GM23248 (cell line): ENCODE measurements at places on chromosomes 16 and 17.
A peak's percentile ranks its signal among the peaks of the same experiment; 100 is the strongest.

DNA sequence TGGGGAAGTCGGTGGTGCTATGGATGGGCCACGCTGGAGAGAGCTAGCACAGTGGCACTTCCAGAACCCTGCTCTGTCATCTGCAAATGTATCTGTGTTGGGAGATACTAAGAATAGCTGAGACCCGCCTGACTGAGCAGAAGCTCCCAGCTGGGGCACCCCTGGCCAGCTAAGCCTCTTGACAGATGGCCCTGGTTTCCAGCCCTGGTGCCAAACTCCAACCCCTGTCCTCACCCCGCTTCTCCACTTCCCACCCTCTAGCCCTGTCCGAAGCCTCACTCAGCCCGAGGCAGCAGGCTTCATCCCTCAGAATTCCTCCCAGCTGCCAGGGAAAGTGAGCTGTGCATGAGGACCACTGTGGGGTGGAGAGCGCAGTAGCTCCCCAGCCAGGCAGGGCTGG lies 124.4 kb downstream of the CCDC144A start:
- H3K4me3 ChIP-seq = no peak overlapping the region
- H3K27ac ChIP-seq = no peak overlapping the region
- H3K27me3 ChIP-seq = no peaks in the 10 kb centered on the region
- no peaks in the 10 kb centered on the region for H3K36me3 ChIP-seq

- peaks cover 19% of the 10 kb centered on the region; the same call in 1 of the 2 replicates for H3K36me3 ChIP-seq
- H3K4me1 ChIP-seq = peaks cover 17% of the 10 kb centered on the region
- no peak for DNase-seq
- H3K27ac ChIP-seq = no peak overlapping the region
- H3K4me3 ChIP-seq = no peak overlapping the region
Measured at GRCh38 chr16:56513091-56513490, 6.7 kb downstream of the BBS2 start.

DNA sequence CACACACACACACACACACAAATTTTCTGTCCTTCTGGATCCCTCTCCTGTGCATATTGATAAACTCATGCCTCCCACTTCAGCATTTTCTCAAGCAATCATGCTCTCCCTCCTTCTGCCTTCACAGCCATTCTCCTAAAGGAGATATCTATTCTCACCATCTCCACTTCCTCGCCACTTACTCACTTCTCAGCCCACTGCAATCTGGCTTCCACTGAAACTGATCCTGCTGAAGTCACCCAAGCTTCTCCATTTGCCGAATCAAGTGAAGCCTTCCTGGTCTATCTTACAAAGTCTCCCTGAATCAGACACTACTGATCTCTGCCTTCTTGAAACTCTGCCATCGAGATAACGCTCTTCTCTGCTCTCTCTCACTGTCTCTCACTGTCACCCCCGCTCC lies 54.0 kb upstream of the GNAO1 start:
- H3K4me1 ChIP-seq = no peaks in the 10 kb centered on the region
- H3K4me3 ChIP-seq = no peak overlapping the region
- no peak for DNase-seq
- H3K27ac ChIP-seq = no peak overlapping the region

DNA sequence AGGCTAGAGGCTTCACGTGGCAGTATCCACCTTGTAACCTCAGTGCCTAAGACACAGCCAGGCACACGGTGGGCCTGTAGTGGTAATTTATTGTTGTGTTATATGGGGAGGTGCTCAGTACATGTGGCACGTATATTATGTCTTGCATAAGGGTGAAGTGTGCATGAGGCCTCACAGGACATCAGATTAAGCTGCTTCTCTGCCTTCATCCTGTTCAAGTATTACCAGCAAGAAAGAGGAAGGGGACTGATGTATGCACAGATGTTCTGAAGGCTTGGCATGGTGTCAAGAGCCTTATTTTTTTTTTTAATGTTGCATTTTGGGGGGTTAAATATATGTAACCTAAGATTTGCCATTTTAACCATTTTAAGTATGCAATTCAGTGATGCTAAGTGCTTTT lies 71.6 kb downstream of the ABCC1 start:
- H3K27me3 ChIP-seq = no peaks in the 10 kb centered on the region
- H3K4me3 ChIP-seq = no peak overlapping the region
- peaks cover 6% of the 10 kb centered on the region; the same call in 1 of the 2 replicates for H3K36me3 ChIP-seq

DNA sequence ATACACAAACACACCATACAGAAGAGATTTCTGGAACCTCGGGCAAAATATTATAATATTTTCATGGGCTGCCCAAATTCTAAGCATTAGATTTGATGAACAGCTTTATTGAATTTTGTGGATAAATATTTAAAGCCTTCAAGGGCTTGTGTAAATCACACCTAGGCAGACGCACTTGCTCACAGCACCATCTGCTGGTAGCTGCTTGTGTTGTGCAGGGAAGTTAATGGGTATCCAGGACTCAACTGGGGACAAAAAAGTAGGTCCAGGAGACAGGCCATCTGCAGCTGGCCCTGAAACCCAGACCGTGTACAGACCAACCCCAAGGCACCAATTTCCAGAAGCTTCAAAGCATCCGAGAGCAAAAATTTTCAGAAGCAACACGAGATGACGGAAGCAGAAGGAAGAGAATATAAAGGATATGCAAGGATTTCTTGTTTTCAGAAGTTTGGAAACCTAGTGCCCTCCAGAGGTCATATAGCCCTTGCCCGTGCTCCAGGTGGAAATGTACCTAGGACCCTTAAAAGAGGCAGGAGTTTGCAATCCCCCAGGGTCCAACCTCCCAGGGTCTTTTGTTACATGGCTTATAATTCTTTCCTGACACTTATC lies 140.0 kb downstream of the CHD9NB start:
- no peak overlapping the region for H3K4me3 ChIP-seq
- H3K36me3 ChIP-seq = no peaks in the 10 kb centered on the region
- H3K27me3 ChIP-seq = no peaks in the 10 kb centered on the region; the same call in 1 of the 2 replicates
- H3K27ac ChIP-seq = no peak overlapping the region

DNA sequence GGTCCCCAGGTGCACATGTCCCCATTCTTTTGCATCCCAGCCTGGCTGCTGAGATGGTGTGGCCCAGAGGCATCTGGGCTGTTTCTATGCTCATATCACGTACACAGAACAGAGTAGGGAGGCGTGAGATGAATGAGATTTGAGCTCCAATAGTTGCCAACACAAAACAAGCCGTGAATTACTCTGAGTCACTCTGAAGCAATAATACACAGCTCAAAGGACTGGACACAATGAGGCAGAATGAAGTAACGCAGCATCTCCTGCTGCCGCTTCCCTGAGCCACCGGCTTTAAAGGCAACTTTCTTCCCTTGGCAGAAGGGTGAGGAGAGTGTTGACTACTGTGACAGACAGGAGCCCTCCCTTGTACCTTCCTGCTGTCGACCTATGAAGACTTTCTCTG lies 33.9 kb upstream of the CLEC18B start:
- H3K4me3 ChIP-seq = 0 out of 2 replicates have a peak overlapping the region, but pooled peaks have one; percentile 10
- DNase-seq = peak; percentile 88
- H3K27ac ChIP-seq = peak overlapping the region; percentile 95

GRCh38 chr16:4915226-4915761 lies 21.7 kb downstream of the PPL start:
- peak; percentile 94 for DNase-seq
- H3K36me3 ChIP-seq = no peaks in the 10 kb centered on the region
- peaks cover 21% of the 10 kb centered on the region; the same call in 1 of the 2 replicates for H3K4me1 ChIP-seq
- H3K27ac ChIP-seq = peak overlapping the region; percentile 15; the same call in 1 of the 2 replicates

- H3K4me3 ChIP-seq = no peak overlapping the region
- DNase-seq = peak; percentile 87
- H3K27ac ChIP-seq = no peak overlapping the region
Measured at GRCh38 chr17:35082073-35082657, 18.7 kb upstream of the RFFL start.

GRCh38 chr16:5895137-5895536 lies 797.5 kb upstream of the EEF2KMT start:
- DNase-seq = no peak
- H3K4me1 ChIP-seq = no peaks in the 10 kb centered on the region
- H3K27me3 ChIP-seq = no peaks in the 10 kb centered on the region
- H3K4me3 ChIP-seq = no peak overlapping the region
- no peaks in the 10 kb centered on the region for H3K36me3 ChIP-seq
- no peak overlapping the region for H3K27ac ChIP-seq

- no peaks in the 10 kb centered on the region; the same call in 1 of the 2 replicates for H3K27me3 ChIP-seq
- H3K36me3 ChIP-seq = no peaks in the 10 kb centered on the region
- H3K27ac ChIP-seq = no peak overlapping the region
- H3K4me3 ChIP-seq = no peak overlapping the region
- DNase-seq = no peak
Measured at GRCh38 chr17:36127199-36127893, 23.7 kb downstream of the CCL4 start.

DNA sequence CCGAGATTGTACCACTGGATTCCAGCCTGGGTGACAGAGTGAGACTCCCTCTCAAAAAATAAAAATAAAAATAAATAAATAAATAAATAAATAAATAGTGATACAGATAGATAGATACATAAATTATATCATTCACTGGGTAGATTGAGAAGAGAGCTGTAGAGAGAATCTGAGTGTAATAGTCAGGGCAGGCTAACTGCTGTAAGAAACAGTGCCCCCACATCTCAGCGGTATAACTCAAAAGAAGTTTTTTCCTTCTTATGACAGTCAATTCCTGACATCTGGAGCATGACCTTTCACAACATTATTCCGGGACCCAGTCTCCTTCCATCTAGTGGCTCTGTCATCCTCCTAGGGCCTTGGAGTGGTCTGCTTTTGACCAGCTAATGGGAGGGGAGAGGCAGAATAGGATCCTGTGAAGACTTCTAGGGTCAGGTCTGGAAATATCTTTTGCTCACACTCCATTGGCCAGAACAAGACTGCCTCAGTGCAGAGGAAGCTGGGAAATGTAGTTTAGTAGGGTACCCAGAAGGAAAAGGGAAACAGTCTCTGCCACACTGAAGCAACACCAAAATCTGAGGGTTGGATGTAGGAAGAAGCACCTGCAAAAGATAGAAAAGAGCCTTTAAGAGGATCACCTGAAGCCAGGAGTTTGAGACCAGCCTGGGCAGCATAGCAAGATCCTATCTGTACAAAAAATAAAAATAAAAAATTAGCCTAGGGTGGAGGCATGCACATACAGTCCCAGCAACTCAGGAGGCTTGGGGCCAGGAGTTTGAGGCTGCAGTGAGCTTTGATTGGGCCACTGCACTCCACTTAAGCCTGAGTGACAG lies 3.0 kb upstream of the QPRT start:
- H3K4me3 ChIP-seq = no peak overlapping the region
- peak; percentile 30 for DNase-seq
- no peak overlapping the region for H3K27ac ChIP-seq
- no peaks in the 10 kb centered on the region for H3K36me3 ChIP-seq

GRCh38 chr17:46782250-46782953 lies 36.1 kb downstream of the WNT3 start:
- no peaks in the 10 kb centered on the region for H3K36me3 ChIP-seq
- H3K4me3 ChIP-seq = no peak overlapping the region
- DNase-seq = peak; percentile 54
- H3K4me1 ChIP-seq = no peaks in the 10 kb centered on the region
- no peaks in the 10 kb centered on the region for H3K27me3 ChIP-seq

DNA sequence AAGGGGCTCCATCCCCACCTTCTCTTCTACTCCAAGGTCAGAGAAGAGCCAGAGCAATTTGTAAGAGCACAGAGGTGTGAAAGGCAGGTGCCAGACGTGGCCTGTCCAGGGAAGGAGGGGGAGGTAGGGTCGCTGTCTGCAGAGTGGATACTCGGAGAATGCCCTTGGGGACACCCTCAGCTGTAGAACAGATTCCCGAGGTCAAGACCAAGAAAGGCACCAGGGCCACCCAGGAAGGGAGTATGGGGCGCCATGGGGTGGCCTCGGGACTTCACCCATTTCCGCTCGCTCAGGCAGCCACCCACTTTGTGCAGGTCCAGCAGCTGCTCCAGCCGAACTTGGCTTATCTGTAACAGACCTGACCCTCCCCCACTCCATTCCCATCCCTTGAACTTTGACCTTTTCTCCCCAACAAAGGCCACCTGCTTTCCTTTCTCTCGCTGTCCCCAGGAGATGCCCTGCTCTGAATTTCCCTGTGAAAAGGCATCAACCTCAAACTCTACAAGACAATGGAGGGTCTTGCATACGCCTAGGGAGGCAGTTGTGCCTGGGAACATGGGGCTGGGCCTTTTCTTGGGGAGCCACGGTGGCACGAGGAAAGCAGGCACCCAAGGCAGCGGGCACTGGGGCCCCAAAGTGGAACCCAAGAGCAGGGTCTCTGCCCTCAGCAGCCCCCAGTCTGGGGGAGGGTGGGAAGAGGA lies 11.3 kb upstream of the AXIN2 start:
- H3K27ac ChIP-seq = no peak overlapping the region
- no peaks in the 10 kb centered on the region for H3K27me3 ChIP-seq
- no peaks in the 10 kb centered on the region for H3K4me1 ChIP-seq
- no peaks in the 10 kb centered on the region for H3K36me3 ChIP-seq
- no peak for DNase-seq

GRCh38 chr17:8793649-8794048 lies 5.5 kb downstream of the MFSD6L start:
- H3K27me3 ChIP-seq = peaks cover 10% of the 10 kb centered on the region; the same call in 1 of the 2 replicates
- no peaks in the 10 kb centered on the region for H3K4me1 ChIP-seq
- H3K4me3 ChIP-seq = no peak overlapping the region
- no peak overlapping the region for H3K27ac ChIP-seq
- no peak for DNase-seq
- H3K36me3 ChIP-seq = no peaks in the 10 kb centered on the region

GRCh38 chr17:19021622-19022083 lies 17.1 kb upstream of the FAM83G start:
- H3K27me3 ChIP-seq = no peaks in the 10 kb centered on the region
- H3K27ac ChIP-seq = no peak overlapping the region
- DNase-seq = peak; percentile 33
- H3K36me3 ChIP-seq = no peaks in the 10 kb centered on the region

GRCh38 chr16:676913-677312 lies 1.4 kb downstream of the RHBDL1 start:
- peaks cover 7% of the 10 kb centered on the region for H3K4me1 ChIP-seq
- no peak for DNase-seq
- no peak overlapping the region for H3K27ac ChIP-seq
- H3K4me3 ChIP-seq = no peak overlapping the region

DNA sequence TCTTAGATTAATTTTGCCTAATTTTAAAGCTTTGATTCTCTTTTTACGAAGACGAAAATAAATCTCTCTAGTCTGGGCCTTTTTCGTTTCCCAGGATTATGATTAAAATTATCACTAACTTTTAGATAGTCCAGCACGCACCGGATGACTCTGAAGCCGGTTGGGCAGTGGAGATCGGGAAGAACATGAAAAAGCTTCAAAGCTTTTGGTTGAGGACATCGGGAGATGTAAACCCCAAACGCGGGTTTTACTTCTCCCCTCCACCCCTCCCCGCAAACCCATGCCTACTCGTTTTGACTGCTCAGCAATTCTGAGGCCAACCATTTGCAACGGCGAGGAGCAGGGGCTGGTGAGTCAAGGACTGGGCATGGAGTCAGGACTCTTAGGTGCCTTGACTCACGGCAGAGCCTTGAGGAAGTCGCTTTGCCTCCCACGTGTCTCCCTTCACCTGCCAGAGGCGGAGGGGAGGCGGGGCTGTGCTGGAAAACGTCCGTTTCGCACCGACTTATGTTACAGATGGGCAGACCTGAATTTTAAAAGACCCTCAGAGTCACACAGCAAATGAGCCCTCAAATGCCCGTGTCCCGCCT lies 989 bp upstream of the DUSP14 start:
- H3K4me1 ChIP-seq = peaks cover 38% of the 10 kb centered on the region
- DNase-seq = peak; percentile 99
- H3K36me3 ChIP-seq = no peaks in the 10 kb centered on the region
- no peaks in the 10 kb centered on the region for H3K27me3 ChIP-seq
- H3K4me3 ChIP-seq = peak overlapping the region; percentile 79
- peak overlapping the region; percentile 99 for H3K27ac ChIP-seq
